Activated CD4-positive, alpha-beta T cell treated with anti-CD3 and anti-CD28 coated beads, Interleukin-2, amount 50 U/mL, for 16 hours (primary cell): ENCODE measurements at places on chromosomes 7 and 10.

- no peak for DNase-seq
Observed at GRCh38 chr10:106555599-106555998, 608.9 kb downstream of the SORCS1 start.

- no peak for DNase-seq
Observed at GRCh38 chr10:121232494-121232893, 365.8 kb downstream of the FGFR2 start.

DNA sequence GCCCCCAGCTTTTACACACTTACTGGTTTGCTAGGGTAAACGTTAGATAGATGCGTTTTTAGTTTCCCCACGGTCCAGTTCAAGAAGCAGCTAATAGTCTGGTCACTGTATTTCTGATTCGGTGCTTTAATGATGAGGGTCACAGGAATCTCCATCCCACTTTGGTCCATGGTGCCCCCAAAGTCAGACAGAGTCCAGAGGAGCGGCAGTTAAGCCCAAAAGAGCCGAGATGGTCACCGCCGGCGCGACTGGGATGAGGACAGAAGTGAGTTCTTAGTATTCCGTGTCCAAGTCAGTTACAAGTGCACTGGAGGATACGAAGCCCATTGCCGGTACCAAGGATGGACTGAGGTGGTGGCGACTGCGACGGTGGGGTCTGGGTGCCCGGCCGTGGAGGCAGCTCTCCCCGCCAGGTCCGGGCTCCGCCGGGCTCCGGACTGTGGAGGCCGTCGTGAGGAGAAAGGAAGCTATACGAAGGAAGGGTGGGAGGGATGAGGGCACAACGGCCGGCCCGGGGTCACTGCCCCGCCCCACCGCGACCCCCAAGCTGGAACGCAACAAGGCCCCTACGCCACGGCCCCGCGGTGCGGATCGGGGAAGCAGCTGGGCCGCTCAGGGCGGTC is 663 bp downstream of the HERPUD2 start:
- no peak for DNase-seq

- DNase-seq, result no peak
Observed at GRCh38 chr10:102505462-102506115, 1.8 kb downstream of the SUFU start.

- no peak for DNase-seq
Observed at GRCh38 chr10:48926255-48926654, 13.4 kb downstream of the LRRC18 start.

DNA sequence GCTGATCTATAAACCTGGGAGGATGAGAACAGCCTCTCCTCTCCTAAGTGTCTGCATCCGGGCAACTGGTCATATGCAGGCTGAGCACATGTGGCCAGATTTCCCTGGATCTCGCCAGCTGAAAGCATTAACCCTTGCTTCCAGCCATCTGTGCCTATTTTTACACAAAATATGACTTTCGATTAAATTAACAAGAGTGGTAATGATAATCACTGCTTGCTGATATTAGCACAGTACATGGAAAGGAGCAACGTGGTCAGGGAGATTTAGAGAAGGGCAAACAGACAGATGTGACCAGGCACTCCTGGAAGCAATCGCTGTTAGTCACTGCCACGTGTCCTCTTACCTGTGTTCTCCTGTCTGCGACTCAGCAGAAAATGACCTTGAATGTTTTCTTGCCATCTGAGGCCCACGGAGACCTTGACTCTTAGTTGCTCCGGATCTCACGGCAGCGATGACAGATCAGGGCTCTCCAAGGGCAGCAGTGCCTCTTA is 59.5 kb upstream of the NPTX2 start:
- no peak for DNase-seq

DNA sequence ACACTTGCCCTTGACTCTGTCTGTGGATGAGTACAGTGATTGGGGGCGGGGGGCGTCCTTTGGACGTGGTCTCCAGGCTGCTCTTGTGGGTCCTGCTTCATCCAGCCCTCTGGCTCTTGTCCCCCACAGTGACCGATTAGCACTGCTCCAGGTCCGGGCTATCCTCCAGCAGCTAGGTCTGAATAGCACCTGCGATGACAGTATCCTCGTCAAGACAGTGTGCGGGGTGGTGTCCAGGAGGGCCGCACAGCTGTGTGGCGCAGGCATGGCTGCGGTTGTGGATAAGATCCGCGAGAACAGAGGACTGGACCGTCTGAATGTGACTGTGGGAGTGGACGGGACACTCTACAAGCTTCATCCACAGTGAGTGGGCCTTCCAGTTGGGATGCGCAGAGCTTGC is 18.3 kb downstream of the TACR2 start:
- no peak for DNase-seq

DNA sequence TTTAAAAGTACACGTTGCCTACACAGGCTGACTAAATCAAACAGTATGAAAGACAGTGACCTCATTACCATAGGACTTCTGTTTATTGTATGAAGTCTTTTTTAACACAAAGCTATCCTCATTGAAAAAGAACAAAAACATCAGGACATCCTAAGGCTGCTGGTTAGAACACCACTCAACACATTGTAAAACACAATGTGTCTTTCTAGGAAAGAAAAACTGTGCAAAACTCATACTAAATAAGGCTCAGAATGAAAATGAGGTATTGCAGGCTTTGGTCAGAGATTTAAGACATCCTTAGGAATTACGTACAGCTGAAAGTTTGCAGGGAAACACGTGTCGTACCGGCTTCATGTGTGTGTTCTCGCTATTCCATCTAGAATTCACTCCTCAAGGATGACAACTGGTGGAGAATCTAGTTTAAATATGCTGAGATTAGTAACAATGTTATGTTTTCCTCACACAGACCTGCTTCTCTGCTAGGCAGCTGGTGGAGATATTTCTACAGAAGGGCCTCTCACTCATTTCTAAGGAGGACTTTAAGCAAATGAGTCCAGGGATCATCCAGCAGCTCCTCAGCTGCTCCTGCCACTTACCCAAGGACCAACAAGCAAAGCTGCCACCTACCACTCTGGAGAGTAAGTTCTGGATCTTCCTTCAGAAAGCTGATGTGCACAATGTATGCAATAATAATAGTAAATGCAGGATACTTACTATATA is 29.3 kb downstream of the SLC39A12 start:
- DNase-seq, result no peak

DNA sequence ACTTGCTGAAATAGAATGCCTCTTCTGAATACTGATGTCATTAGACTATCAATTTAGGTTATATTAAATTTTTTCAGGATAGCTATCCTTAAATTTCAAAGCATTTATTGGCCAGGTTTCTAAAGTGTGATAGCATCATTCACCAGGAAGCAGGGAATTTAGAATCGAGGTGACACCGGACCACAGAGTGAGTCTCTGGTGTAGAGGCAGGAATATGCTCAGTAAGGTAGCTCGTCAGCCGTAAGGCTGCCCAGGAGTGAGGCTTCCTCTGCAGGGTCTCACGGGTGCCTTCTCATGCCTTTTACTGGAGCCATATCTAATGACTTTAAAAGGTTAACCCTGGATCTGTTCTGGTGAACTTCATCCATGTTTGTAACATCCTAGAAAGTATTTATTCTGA is 170.8 kb upstream of the KLF14 start:
- no peak for DNase-seq

- DNase-seq, result no peak
Observed at GRCh38 chr10:100748231-100749058, 3.1 kb downstream of the PAX2 start.

DNA sequence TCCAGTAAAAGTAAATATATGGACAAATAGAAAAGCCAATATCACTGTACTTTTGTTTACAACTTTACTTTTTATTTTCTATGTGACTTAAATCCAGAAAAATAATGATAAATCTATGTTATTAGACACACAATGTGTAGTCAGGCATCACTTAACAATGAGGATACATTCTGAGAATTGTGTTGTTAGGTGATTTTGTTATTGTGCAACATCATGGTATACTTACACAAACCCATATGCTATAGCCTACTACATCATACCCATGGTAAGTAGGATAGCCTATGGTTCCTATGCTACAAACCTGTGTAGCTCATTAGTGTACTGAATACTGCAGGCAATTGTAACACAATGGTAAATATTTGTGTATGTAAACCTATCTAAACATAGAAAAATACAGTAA is 781.7 kb upstream of the GHITM start:
- no peak for DNase-seq

DNA sequence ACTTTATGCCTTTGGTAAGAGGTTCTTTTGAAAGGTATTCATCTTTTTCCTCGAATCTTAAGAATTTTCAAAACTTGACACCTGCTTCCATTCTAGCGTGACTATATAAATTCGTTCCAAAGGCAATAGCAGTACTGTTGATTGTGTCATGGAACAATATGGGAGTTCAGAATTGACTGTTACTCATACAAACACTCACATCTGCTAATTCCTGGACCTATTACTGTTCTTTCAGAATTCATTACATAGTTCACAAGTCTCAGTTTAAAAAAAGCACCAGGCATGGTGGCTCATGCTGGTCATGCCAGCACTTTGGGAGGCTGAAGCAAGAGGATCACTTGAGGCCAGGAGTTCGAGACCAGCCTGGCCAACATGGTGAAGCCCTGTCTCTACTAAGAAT is 80.9 kb downstream of the CACNB2 start:
- no peak for DNase-seq

DNA sequence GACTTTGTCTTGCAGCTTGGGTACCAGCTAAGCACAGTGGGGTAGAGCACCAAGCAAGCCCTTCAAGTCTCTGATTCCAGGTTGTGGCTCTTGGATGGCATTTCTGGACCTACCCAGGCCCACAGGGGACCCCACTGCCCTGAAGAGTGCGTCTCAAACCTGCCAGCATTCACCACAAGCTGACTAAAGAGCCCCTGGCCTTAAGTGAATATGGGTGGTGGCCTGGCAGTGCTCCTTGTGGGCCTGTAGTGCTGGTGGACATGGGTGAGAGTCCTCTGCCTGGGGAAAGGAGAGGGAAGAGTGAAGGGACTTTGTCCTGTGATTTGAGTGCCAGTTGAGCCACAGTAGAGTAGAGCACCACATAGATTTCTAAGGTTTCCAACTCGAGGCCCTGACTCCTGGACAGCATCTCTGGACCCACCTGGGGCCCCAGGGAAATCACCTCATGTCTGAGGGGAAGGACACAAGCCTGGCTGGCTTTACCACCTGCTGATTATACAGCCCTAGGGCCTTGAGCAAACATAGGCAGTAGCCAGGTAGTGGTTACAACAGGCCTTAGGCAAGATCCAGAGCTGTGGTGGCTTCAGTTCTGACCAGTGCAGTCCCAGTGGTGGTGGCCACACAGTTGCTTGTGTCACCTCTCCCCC is 23.7 kb downstream of the GSDME start:
- DNase-seq, result no peak

- no peak for DNase-seq
Observed at GRCh38 chr7:11775401-11775800, 56.6 kb downstream of the THSD7A start.

DNA sequence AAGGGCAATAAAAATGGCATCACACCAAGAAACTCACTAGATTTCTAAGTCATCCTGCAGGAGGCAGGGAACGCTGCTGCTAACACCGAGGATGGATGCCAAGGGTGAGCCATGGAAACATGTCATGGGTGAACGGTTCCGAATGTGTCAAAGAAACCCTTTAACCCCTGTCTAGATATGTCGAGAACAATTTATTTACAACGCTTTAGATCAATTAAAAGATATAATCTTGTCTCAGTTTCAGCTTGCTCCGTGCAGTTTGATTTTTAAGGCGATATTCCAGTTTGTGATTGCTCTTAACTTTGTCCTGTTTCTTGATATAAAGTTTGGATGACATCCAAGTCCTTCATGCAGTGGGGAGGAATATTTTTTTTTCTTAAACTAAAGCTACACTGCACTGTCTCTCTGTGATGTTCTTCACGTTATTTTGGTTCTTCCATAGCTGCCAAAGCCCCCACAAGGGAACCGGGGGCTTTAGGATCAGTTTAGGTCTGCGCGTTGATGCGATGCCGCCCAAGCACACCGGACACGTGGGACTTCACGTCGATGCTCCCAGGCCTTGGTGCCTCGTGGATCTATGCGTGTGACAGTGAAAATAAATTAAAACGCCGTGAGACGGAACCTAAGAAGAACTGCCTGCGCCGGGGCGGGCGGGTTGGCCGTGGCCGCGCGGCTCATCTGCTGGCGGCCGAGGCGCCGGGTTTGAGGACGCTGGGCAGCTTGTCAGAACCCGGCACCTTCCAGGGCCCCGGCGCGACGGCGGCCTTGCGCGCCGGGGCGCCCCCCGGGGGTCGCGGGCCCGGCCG is 220.3 kb downstream of the PHTF2 start:
- no peak for DNase-seq

- DNase-seq, result peak; percentile 39
Observed at GRCh38 chr7:77699056-77699455, 2.8 kb downstream of the RSBN1L start.

- DNase-seq, result no peak
Observed at GRCh38 chr7:16730937-16731336, 22.6 kb upstream of the TSPAN13 start.

DNA sequence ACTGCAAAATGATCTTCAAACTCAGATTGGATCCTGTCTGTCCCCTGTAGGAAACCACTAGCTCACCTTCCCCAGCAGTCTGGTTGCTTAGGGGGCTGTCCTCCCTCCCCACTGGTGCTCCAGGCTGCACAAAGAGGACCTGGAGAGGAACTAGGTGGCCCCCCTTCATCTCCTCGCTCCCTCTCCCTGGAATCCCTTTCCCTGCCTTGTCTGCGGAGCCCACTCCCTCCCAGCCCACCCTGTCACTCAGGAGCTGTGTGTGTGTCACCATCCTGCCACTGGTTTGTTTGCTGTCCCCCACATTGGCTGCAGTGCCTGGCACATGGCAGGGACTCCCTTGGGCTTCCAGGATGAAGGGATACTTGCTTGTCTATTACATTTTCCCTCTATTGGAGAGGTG is 35.5 kb upstream of the ZMIZ2 start:
- no peak for DNase-seq

GRCh38 chr7:108348913-108349312 is 107.3 kb downstream of the NRCAM start:
- no peak for DNase-seq

- no peak for DNase-seq
Observed at GRCh38 chr7:25926891-25927625, 224.9 kb upstream of the NFE2L3 start.

GRCh38 chr7:25249772-25250171 is 21.5 kb upstream of the NPVF start:
- DNase-seq, result no peak

GRCh38 chr7:82616059-82616728 is 172.6 kb upstream of the CACNA2D1 start:
- no peak for DNase-seq

DNA sequence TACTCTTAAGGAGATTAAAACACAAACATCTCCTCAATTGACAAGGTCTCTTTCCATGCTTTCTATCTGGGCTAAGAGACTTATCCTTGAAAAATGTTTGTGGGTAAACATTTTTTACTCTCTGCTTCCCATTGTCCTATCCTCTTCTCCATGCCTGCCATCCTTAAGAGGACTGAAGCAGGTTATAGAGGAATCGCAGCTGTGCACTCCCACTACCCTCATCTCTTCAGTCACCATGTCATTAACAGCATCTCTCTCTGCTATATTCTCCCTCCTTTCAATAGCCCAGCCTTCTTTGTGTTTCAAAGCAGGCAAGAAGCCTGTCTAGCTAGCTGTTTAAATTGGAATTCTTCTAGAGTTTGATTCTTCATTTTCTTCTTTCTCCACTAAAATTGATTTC is 22.6 kb downstream of the COL1A2 start:
- DNase-seq, result no peak

GRCh38 chr10:4373612-4374011 is 452.4 kb upstream of the AKR1E2 start:
- no peak for DNase-seq
